ENCODE measurements at places on chromosomes 12 and 14.

DNA sequence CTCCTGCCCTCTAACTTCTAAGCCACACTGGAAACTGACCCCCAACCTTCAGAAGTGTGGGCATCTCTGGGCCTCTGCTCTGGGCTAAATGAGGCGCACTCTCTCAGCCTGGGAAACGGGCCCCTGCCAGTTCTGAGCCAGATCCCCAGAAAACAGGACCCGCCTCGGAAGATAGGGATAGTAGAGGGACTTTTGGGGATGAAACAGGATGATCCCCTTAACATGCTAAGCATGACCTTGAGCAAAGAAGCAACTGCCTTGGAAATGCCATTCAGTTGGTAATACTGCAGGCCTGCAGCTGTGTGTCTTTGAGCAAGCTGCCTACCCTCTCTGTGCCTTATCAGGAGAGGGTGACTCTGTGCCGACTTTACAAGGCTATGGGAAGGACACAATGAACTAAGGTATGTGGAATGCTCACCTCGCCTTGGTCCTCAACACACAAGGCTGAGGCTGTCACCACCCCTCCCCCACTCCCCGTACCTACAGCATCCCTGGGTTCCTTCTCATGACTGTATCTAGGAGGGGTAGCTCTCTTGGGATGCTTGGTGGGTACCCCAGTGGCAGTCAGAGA is 54.0 kb downstream of the NCOR2 start:
- no peak for DNase-seq

- no peak for DNase-seq
These were observed 121.4 kb downstream of the ITPR2 start for GRCh38 chr12:26711569-26711968.

DNA sequence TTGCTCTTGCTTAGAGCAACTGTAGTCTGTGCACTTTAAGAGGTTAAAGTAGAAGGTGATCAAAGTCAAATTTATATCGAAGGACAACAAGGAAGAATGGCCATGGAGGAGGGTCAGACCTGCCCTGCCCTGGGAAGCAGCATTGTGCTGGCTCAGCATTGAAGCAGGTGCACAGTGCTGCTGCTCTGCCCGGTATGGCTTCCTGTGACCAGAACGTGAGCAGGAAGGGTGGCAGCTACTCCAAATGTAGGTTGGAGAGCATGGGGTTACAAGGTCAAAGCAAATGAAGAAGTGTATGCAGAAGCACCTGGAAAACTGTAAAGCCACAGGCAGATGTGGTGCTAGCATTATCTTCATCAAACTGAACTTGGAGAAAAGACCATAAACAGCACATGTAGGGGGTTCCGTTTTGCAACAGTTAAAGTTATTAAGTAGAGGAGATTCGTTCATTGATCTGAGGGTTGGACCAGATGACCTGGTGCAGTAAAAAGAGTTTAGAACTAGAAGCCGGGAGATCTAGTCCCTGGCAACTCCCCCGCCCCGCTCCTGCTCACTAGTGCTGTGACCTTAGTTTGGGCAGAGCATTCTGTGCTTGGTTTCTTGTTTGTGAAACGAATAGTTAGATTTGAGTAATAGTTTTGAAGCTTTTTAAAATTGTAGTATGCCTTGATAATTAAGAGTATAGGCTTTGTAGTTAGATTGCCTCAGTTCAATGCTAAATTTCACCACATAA is 84.2 kb downstream of the SCN8A start:
- no peak for DNase-seq

GRCh38 chr12:16920451-16920850 is 314.5 kb upstream of the LMO3 start:
- DNase-seq: no peak

DNA sequence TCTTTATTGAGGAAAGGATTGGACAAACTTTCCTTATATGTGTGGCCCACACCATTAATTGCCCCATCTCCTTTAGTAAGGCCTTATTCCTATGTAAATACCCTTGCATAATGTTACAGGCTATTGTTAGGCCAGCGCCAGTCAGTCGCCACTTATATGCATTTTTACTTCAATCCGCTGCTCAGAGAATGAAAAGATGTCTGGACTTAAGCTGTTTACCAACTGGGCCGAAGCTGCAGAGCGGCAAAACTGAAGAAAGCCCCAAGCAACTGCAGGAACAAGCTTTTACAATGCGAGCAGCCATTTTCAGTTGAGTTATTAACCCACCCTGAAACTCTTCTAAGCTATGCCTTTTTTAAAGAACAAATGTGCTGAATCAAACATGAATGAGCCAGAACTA is 92.1 kb upstream of the OTX2 start:
- no peak for DNase-seq

DNA sequence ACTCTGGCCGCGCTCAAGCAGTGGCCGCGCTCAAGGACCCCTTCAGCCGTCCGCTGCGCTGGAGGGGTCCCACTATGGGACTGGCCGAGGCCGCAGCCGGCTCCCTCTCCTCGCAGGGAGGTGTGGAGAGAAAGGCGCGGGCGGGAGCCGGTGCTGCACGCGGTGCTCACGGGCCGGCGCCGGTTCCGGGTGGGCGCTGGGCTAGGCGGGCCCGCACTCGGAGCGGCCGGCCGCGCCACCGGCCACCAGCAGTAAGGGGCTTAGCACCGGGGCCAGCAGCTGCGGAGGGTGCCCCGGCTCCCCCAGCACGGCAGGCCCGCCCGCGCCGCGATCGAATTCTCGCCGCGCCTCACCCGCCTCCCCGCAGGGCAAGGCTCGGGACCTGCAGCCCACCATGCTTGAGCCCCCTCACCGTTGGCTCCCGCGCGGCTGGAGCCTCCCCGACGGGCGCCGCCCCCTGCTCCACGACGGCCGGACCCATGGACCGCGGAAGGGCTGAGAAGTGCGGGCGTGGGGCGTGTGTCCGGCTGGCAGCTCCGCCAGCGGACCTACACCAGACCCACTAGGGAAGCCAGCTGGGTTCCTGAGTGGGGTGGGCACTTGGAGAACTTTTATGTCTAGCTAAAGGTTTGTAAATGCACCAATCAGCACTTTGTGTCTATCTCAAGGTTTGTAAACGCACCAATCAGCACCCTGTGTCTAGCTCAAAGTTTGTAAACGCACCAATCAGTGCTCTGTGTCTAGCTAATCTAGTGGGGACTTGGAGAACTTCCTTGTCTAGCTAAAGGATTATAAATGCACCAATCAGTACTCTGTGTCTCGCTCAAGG is 49.5 kb downstream of the KLHL28 start:
- no peak for DNase-seq

GRCh38 chr12:93785249-93786010 is 108.3 kb downstream of the CRADD start:
- DNase-seq: no peak

DNA sequence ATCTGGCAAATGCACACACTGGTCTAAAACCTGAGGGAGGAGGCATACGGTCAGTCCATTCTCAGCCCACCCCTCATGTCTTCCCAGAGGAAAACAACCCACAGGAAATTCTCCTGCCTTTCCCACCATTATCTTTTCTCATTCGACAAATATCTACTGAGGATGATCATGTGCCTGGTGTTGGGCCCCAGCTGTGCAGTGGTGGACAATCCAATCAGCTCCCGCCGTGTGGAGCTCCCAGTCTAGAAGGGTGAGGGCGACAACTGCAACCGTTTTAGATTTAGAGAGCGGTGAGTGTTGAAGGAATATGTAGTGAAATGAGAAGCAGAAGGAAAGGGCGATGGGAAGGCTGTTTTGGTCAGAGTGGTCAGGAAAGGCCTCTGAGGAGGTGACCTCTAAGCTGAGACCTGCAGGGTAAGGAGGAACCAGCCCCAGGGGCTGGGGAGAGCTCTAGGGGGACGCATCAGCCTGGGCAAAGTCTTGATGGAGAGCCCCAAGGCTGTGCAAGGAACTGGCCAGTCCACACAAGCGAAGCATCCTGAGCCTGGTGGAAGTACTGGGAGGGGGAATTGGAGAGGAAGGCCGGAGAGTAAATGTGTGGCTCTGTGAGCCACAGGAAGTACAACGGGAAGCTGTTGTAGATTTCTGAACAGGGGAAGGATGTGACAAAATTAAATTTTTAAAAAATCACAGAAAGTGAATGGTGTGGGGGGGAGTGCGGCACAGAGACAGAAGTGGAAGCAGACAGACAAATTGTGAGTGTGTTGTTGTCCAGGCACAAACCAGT is 192.8 kb downstream of the NTF3 start:
- DNase-seq: no peak

DNA sequence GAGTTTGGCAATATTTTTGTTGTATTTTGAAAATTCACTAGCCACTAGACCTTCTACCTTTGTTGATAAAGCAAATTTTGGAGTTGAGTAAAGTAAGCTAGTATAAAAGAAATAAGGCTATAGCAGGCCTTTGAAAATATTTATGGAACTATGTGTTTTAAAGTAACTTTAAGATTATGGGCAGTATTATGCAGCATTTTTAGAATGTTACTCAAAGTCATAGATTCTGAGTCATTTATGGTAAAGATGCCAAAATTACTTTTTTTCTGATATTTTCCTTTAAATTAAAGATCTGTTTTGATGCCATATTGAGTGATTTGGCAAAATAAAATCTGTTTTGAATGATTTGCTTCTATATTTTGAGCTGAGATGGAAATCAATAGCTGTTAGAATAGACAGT is 57.2 kb downstream of the SYNE2 start:
- DNase-seq: no peak

- DNase-seq: no peak
These were observed 5.4 kb downstream of the PGF start for GRCh38 chr14:74949859-74950573.

GRCh38 chr12:3820122-3820521 is 53.1 kb downstream of the PARP11 start:
- no peak for DNase-seq

DNA sequence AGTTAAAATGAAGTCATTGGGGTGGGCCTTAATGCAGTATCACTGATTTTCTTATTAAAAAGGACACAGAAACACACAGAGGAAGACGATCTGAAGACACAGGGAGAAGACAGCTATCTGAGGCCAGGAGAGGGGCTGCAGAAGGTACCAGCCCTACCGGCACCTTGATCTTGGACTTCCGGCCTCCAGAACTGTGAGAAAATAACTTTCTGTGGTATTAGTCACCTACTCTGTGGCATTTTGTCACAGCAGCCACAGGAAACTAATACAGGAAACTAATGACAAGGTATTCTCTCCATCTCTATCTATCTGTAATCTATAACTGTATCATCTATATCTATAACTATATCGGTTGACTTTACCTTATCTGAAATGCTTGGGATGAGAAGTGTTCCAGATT is 1149.5 kb downstream of the BCL11B start:
- no peak for DNase-seq

GRCh38 chr12:20213723-20214625 is 154.4 kb upstream of the PDE3A start:
- no peak for DNase-seq

DNA sequence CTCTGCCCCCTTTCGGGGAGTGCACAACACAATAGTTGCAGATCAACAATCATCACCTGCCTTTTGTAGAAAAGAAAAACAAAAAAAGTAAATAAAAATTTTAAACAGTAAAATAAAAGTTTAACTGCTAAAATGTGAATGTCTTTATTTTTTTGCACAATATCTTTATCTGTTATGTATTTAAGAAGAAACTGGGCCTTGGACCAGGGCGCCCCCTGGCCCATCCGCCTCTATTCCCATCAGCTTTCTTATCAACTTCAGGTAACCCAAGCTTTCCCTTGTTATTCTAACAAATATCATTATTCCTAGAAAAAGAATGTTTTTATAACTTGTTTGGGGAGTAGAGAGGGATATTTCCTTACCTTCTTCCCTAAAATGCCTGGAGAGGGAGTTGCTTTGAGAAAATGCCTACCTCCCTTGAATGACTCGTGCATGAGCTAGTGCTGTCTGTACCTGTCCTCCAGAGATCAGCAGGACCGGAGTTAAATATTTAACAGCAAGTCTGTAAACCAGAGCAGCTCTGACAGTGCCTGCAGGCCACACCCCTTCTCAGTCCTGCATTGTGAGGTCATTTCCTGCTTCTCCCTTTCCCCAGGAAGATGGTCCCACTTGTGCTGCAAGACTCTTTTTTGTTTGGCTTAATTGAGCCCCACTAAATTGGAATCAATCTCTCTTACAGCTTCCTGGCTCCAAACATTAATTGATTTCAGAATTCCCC is 192.8 kb upstream of the RGS6 start:
- no peak for DNase-seq

DNA sequence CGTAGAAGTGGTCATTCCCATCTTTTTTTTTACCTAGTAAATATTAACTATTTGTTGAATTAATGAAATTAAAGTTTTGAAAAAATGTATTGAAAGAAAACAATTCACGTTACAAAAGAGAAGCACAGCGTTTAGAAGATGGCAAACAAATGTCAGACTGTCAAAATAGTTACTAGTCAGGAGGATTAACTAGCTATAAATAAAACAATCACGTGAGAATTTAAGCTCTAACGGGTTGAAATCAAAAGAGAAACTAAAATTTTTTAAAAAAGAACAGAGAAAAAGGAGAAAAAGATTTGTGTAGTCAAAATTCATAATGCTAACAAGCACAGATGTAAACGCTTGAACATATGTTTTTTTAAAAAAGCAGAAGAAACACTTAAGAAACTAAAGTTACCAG is 26.4 kb downstream of the DDHD1 start:
- no peak for DNase-seq

GRCh38 chr12:29743077-29743476 is 40.7 kb downstream of the TMTC1 start:
- no peak for DNase-seq

DNA sequence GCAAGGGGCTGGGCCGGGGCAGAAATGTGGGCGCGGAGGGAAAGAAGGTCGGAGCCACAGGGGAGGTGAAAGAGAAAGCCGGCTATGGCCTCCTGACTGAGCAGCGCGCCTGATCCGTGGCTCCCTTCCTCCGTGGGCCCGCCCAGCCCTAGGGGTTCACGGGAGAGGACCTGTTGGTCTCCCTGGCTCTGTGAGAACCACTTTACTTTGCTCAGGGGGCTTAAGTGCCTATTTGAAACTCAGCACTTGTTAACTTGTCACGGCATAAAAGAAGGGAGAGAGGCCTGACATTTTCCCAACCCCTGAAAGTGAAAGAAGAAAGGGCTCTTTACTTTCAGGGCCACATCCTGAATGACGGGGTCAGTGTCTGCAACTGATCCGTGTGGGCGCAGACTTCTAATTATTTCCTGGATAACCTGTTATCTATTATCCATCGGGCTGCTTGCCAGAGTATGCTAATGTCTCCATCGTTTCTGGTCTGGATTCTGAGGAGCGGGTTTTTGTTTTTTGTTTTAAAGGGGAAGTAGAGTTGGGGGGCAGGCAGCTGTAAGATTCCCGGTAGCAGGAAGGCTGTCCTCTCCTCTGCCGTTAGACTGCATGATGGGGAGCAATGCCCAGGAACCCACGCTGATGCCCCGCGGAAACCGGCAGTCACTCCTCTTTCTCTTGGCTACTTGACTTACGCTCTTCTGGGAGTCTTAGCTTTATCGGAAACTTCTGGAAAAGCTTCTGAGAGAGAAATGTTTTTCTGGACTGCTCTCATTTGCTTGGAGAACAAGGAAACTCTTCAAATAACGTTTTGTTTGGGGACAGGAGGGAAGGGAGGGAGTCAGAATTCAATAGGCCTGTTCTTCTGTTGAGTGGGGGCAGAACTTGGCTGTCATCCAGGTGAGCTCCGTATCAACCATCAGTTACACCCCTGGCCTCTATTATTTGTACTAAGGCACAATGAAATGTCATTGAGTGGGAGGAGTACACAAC is 127.7 kb upstream of the MAX start:
- DNase-seq: no peak
